Naive thymus-derived CD4-positive, alpha-beta T cell (primary cell): ENCODE measurements at places on chromosomes 5 and 9. TPM values are rescaled to one million over a fixed set of nuclear protein-coding genes. Genes with fewer than 3 reads are reported as not detected.

BSPRY gene
- 0.13 TPM for polyA plus RNA-seq

SVEP1 gene
- not detected for polyA plus RNA-seq

SPINK5 gene
- polyA plus RNA-seq = not detected

HCN1 gene
- polyA plus RNA-seq = not detected

CDKN2B-AS1 gene
- not detected for polyA plus RNA-seq

FAM221B gene
- not detected for polyA plus RNA-seq

LCN15 gene
- not detected for polyA plus RNA-seq

SLC2A6 gene
- polyA plus RNA-seq = 2.6 TPM

KIF20A gene
- not detected for polyA plus RNA-seq

PRR16 gene
- polyA plus RNA-seq = not detected
